Tongue (tissue), 3 donors: ENCODE measurements at places on chromosomes 12 and 14. TPM values are rescaled to one million over a fixed set of nuclear protein-coding genes. Genes with fewer than 3 reads are reported as not detected.

Gene MSRB3
- total RNA-seq: 67.8 TPM

Gene DIO2
- 71.7 TPM for total RNA-seq

Gene AHNAK2
- total RNA-seq: 51.0 TPM

Gene SLC17A8
- total RNA-seq: 3.2 TPM

Gene POTEG
- total RNA-seq: not detected

Gene TRHDE
- 1.8 TPM for total RNA-seq

Gene RAD9B
- 5.3 TPM for total RNA-seq

Gene TMEM253
- total RNA-seq: not detected

Gene ANHX
- total RNA-seq: not detected

Gene ITGB7
- total RNA-seq: 1.2 TPM

Gene VRTN
- not detected for total RNA-seq

Gene APOF
- total RNA-seq: not detected

Gene TMEM132C
- total RNA-seq: 8.7 TPM

Gene PIWIL1
- not detected for total RNA-seq

Gene FGD6
- total RNA-seq: 21.4 TPM

Gene VIPAS39
- 21.1 TPM for total RNA-seq

Gene NOP9
- total RNA-seq: 24.5 TPM

Gene SOX5
- 7.8 TPM for total RNA-seq

Gene AHSA1
- total RNA-seq: 132 TPM

Gene ZDHHC22
- total RNA-seq: 0.41 TPM

Gene SDR9C7
- 0.51 TPM for total RNA-seq

Gene PAPLN
- total RNA-seq: 7.3 TPM

Gene AKAP6
- 230 TPM for total RNA-seq

Gene CLEC2A
- total RNA-seq: not detected

Gene FAM90A1
- total RNA-seq: not detected

Gene TMTC1
- 67.0 TPM for total RNA-seq

Gene IAPP
- total RNA-seq: not detected

Gene PMEL
- total RNA-seq: 2.1 TPM

Gene AQP2
- total RNA-seq: not detected

Gene SIX6
- total RNA-seq: not detected

Gene IL22
- not detected for total RNA-seq

Gene KCNJ8
- total RNA-seq: 50.1 TPM

Gene IL23A
- not detected for total RNA-seq

Gene SLC6A12
- total RNA-seq: 0.51 TPM

Gene NCOR2
- total RNA-seq: 147 TPM

Gene TAS2R43
- 20.5 TPM for total RNA-seq

Gene FITM1
- total RNA-seq: 132 TPM

Gene CLEC14A
- 42.2 TPM for total RNA-seq

Gene TMEM132D
- total RNA-seq: 1.1 TPM

Gene GPR137C
- total RNA-seq: 5.0 TPM

Gene COX6A1
- total RNA-seq: 183 TPM

Gene TSPAN9
- total RNA-seq: 162 TPM
